ENCODE measurements at places on chromosomes 16 and 17. TPM values are rescaled to one million over a fixed set of nuclear protein-coding genes. Genes with fewer than 3 reads are reported as not detected.

- H3K27ac ChIP-seq = peak overlapping the region; percentile 7
- no peak overlapping the region for H3K4me3 ChIP-seq
- no peaks in the 10 kb centered on the region for H3K27me3 ChIP-seq
- DNase-seq = no peak
- H3K4me1 ChIP-seq = no peaks in the 10 kb centered on the region
These were observed 33.0 kb upstream of the FOXJ1 start for GRCh38 chr17:76174037-76174436.

DNA sequence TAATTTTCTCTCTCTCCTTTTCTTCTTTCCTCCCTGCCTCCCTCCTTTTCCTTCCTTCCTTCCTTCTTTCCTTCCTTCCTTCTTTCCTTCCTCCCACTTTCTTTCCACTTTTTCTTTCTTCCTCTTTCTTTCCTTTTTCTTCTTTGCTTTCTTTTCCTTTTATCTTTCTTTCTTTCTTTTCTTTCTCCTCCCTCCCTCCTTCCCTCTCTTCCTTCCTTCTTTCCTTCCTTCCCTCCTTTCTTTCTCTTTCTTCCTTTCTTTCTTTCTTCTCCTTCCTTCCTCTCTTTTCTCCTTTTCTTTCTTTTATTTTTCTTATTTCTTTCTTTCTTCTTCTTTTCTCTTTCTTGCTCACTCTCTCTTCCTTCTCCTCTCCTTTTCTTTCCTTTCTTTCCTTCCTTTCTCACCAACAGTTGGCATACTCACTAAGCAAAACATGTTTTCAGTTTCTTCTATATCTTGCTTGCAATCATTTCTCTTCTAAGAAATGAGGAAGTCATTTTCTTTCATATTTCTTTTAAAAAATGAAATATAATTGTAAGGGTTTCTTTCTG lies 97.1 kb upstream of the MAF start:
- H3K27ac ChIP-seq = peak overlapping the region; percentile 2
- no peaks in the 10 kb centered on the region for H3K36me3 ChIP-seq
- H3K4me1 ChIP-seq = peaks cover 4% of the 10 kb centered on the region
- H3K27me3 ChIP-seq = no peaks in the 10 kb centered on the region

GRCh38 chr16:68361485-68361884 lies 50.7 kb downstream of the PRMT7 start:
- no peak overlapping the region for H3K4me3 ChIP-seq
- H3K4me1 ChIP-seq = peaks cover 30% of the 10 kb centered on the region
- no peak for DNase-seq
- no peak overlapping the region for H3K27ac ChIP-seq

Gene SEZ6L2
- total RNA-seq = 0.17 TPM

GRCh38 chr17:8375738-8376259 lies 705 bp downstream of the KRABD2 start:
- H3K27ac ChIP-seq = peak overlapping the region; percentile 94
- no peaks in the 10 kb centered on the region for H3K27me3 ChIP-seq
- no peaks in the 10 kb centered on the region for H3K36me3 ChIP-seq

GRCh38 chr16:58821886-58822285 lies 87.8 kb upstream of the GOT2 start:
- H3K27ac ChIP-seq = no peak overlapping the region
- DNase-seq = no peak

Gene PRSS33
- total RNA-seq = not detected

Gene PPP1R27
- not detected for total RNA-seq

- H3K4me1 ChIP-seq = no peaks in the 10 kb centered on the region
- DNase-seq = no peak
- H3K4me3 ChIP-seq = no peak overlapping the region
- H3K27ac ChIP-seq = no peak overlapping the region
- no peaks in the 10 kb centered on the region for H3K27me3 ChIP-seq
These were observed 41.1 kb upstream of the SOX9 start for GRCh38 chr17:72079700-72080099.

DNA sequence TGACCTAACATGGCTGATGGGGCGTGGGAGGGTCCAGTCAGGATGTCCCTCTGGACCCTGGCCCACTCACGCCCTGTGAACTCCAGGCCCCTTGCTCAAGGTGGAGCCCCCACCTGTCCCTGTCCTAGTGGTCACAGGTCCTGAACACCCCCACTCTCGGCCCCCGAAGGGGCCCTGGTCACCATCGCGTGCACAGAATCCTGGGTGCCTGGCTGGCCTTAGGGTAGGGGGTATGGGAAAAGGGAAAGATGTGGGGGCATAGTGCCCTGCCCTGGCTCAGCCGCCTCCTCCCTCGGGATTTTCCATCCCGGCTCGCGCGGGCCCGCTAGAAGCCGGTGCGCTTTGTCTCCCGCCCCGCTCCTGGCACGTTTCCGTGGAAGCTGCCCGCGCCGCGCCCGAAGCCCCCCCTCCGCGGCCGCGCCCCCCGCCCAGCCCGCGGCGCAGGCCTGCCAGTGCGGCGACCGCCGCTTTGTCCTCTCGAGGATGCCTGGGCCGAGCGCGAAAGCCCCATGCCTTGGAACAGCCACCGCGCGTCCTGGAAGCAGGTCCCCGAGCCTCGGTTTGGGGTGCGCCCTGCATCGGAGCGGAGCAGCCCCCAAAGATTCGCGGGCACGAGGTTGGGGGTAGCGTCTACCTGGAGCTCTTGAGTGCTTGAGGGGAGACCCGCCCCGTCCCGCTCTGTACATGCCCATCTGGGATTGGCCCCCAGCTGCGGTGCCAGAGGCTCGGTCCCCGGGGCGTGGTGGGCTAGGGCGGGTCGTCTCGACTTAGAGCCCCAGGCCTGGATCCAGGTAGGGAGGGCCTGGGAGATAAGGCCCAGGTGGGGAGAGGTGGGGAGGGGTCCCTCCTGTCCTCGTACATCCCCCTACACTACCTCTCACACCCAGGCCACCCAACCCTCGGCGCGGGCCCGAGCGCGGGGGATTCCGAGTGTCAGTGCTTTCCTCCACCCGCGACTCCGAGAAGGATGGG lies 1.3 kb downstream of the SMPD3 start:
- no peak for DNase-seq
- H3K27ac ChIP-seq = no peak overlapping the region
- H3K27me3 ChIP-seq = peaks cover 29% of the 10 kb centered on the region

Gene SOX8
- total RNA-seq = 1.5 TPM

DNA sequence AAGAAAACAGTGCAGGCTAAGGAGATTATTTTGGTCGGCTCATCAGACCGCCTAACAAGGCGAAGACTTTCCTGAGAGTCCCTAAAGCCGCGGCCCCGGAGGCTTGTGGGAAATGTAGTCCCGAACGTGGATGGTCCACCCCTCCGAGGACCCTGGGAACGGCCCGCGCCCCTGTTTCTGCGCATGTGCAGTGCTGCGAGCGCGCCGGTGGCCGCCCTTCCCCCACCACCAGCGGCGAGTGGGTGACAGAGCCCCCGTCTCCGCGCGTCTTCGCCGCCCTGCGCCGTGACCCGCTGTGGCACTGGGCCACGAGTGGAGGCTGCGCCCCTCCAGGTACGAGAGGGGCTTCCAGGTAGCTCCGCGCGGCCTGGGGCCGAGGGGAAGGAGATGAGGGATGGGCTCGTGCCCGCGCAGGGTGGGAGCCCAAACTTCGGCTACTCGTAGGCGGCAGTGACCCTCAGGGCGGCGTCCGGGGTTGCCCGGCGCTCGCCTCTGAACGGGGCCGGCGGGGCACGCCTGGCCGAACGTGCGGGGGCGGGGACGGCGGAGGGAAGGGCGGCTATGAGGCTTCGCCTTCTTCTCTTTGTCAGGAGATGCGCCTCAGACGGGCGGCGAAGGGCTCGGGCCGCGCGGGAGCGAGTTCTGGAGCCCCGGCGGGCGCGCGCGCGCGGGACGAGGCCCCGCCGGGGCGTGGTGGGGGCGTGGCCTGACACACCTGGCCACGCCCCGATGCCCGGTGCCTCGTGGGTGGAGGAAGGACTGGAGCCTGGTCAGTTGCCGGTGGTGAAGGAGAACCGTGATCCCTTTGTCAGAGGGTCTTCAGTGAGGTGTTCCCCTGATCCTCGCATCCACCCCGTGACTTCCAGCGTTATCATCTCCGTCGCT lies at the start of gene ZFP1:
ZFP1 (plus strand) TSS at position 214 of the 885 bp plus-strand sequence. CDS start 4,428 bp downstream, outside the sequence.
- H3K27ac ChIP-seq = peak within 1 kb of the TSS; percentile 99
- H3K4me3 ChIP-seq = peak within 1 kb of the TSS; percentile 90
- peak; percentile 96 for DNase-seq
- peaks cover 10% of the 10 kb centered on the region for H3K4me1 ChIP-seq
- H3K27me3 ChIP-seq = no peaks in the 10 kb centered on the region

- H3K4me1 ChIP-seq = peaks cover 55% of the 10 kb centered on the region
- H3K36me3 ChIP-seq = peaks cover 23% of the 10 kb centered on the region
- H3K27me3 ChIP-seq = peaks cover 40% of the 10 kb centered on the region
- peak overlapping the region; percentile 84 for H3K4me3 ChIP-seq
These were observed 542 bp downstream of the CBX4 start for GRCh38 chr17:79838522-79839274.

GRCh38 chr17:72952220-72952619 lies 140.3 kb downstream of the SLC39A11 start:
- H3K4me3 ChIP-seq = no peak overlapping the region
- no peaks in the 10 kb centered on the region for H3K27me3 ChIP-seq
- DNase-seq = no peak
- no peak overlapping the region for H3K27ac ChIP-seq

DNA sequence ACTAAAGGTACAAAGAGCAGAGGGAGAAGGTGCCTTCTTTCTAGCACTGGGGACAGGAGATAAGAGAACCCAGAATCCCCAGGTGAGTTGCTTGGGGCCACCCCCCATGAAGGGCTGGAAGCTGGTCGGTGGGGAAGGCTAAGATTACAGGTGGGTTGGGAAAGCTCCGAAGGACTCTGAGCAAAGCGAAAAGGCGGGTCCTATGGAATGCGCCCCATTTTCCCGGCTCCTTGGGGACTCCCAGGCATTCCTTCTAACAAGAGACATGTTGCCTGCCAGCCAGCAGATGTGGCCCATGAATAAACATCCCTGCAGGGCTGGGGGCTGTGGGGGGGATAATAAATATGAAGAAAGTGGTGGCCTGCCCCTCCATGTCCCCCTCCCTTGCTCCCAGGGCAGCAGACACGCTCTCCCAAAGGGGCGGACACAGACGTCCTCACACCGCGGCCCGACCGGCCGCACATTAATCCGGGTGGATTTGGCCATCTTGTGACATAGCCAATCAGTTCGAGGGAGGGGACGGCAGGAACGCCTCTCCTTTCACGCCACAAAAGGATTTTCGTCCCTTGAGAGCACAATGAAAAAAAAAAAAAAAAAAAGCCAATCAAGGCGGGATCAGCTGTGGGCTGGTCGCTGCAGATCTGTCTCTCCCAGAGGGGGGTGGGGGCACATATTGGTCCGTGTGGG lies 98.5 kb downstream of the SOX9 start:
- H3K4me3 ChIP-seq = peak overlapping the region; percentile 22
- peaks cover 28% of the 10 kb centered on the region for H3K27me3 ChIP-seq
- no peaks in the 10 kb centered on the region for H3K36me3 ChIP-seq
- H3K4me1 ChIP-seq = no peaks in the 10 kb centered on the region

DNA sequence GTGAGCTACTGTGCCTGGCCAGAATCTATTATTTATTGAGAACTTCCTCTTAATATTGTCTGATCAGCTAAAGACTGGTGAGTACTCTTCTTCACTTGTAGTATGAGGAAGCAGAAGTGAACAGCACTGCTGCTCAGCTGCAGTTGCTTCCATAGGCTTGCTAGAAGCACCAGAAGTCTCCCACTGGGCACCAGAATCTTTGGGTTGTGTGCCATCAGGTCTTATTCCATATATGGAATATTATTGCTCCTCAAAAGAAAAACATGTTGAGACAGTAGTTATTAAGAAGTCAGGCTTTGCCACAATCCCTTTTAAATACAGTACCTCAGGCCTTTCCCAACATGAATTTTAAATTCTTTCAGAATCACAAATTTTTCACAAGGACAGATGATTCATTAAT lies 17.2 kb downstream of the SNTB2 start:
- H3K36me3 ChIP-seq = no peaks in the 10 kb centered on the region
- H3K4me3 ChIP-seq = no peak overlapping the region
- H3K27ac ChIP-seq = no peak overlapping the region
- peaks cover 15% of the 10 kb centered on the region for H3K4me1 ChIP-seq
- no peak for DNase-seq
- no peaks in the 10 kb centered on the region for H3K27me3 ChIP-seq

DNA sequence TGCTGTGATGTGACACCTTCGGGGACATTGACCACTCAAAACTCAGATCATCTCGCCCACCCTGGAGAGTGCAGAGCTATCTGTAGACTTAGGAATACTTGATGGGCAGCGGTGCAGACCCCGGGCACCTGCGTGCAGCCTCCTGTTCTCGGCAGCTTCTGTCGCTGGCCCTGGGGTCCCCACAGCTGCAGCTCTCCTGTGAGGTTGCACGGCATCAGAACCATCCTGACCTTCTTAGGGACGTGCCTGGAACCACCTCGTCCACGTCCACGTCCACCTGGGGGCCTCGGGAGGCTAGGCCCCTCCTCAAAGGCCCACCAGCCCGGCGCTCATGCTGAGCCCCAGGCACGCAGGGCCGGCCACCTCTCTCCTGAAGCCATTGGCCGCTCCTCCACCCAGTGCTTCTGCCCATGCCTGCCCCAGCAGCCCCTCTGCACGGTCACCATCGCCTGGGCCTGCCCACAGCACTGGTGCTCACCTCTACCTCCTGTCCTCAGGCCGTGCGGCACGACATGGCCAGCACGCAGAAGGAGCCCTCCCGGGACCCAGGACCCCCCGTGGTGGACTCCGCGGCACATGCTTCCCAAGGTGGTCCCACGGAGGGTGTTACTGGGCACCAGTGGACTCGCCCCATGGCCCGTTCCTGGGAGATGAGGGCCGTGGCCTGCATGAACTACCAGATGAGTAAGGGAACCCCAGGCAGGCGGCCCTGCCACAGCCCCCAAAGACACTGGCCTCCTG lies 2.3 kb upstream of the WFIKKN1 start:
- DNase-seq = no peak
- H3K27me3 ChIP-seq = no peaks in the 10 kb centered on the region
- H3K4me3 ChIP-seq = no peak overlapping the region
- H3K4me1 ChIP-seq = peaks cover 20% of the 10 kb centered on the region
- H3K36me3 ChIP-seq = peaks cover 9% of the 10 kb centered on the region

- H3K4me3 ChIP-seq = no peak overlapping the region
- H3K27ac ChIP-seq = no peak overlapping the region
- H3K27me3 ChIP-seq = no peaks in the 10 kb centered on the region
- no peaks in the 10 kb centered on the region for H3K36me3 ChIP-seq
- H3K4me1 ChIP-seq = no peaks in the 10 kb centered on the region
These were observed 2180.1 kb downstream of the TP53TG3F start for GRCh38 chr16:35639233-35640205.

Gene UBALD1
- total RNA-seq = 20.2 TPM

GRCh38 chr16:88856122-88856827 lies 472 bp downstream of the GALNS start:
- peaks cover 33% of the 10 kb centered on the region for H3K4me1 ChIP-seq
- H3K4me3 ChIP-seq = peak overlapping the region; percentile 97
- peak overlapping the region; percentile 85 for H3K27ac ChIP-seq
- H3K27me3 ChIP-seq = no peaks in the 10 kb centered on the region
